Ovary (tissue), 10 donors: ENCODE measurements at places on chromosomes 5 and 9. TPM values are rescaled to one million over a fixed set of nuclear protein-coding genes. Genes with fewer than 3 reads are reported as not detected.

The ADGRD2 gene
- not detected for total RNA-seq

The ABITRAM gene
- 6.8 TPM for total RNA-seq

The JMY gene
- 25.6 TPM for total RNA-seq

The FOXD4L4 gene
- total RNA-seq = 0.20 TPM

The CDKN2A gene
- 7.6 TPM for total RNA-seq

The FAXDC2 gene
- 40.7 TPM for total RNA-seq

The GABRP gene
- total RNA-seq = 0.18 TPM

The PHF24 gene
- total RNA-seq = 1.0 TPM

The ECM2 gene
- 38.4 TPM for total RNA-seq

- DNase-seq = no peak
- H3K4me3 ChIP-seq = no peak overlapping the region
- no peaks in the 10 kb centered on the region for H3K27me3 ChIP-seq
- no peaks in the 10 kb centered on the region for H3K36me3 ChIP-seq
These were observed 178.1 kb upstream of the COX7C start for GRCh38 chr5:86439593-86440110.

- H3K27me3 ChIP-seq = no peaks in the 10 kb centered on the region
- no peak overlapping the region for H3K27ac ChIP-seq
- no peak for DNase-seq
- no peaks in the 10 kb centered on the region for H3K36me3 ChIP-seq
These were observed 46.9 kb downstream of the RASGRF2 start for GRCh38 chr5:81006947-81007636.

DNA sequence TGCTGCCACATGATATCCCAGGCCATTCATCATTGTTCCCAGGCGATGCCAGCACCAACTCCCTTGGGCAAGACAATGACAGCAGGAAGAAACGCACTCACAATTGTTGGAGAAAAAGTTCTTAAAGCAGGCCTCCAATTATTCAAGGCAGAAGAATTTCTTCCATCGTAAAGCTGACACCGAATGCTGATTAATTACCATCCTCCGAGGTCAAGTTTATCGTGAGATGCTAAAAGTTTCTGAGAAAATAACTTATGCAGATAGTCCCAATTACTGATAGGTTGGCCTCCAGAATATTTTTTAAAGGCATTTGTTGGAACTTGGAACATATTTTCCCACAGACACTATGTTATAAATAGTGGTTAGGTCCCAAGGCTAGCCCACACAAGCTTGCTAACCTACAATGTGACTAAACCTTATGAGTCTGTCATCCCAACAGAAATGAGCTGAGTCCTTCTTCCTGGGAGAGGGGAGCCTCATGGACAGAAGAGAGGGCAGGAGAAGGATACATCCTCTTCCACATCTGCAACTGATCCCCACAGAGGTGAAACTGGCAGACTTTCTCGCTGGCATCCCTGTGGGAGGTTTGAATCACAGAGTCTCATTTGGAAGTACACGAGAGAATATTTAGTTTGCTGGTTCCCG is 202.4 kb upstream of the TBC1D2 start:
- H3K4me3 ChIP-seq = no peak overlapping the region
- no peaks in the 10 kb centered on the region for H3K27me3 ChIP-seq
- H3K27ac ChIP-seq = no peak overlapping the region
- H3K4me1 ChIP-seq = no peaks in the 10 kb centered on the region

- no peaks in the 10 kb centered on the region for H3K4me1 ChIP-seq
- no peak overlapping the region for H3K4me3 ChIP-seq
- H3K27me3 ChIP-seq = no peaks in the 10 kb centered on the region
- no peak overlapping the region for H3K27ac ChIP-seq
- H3K36me3 ChIP-seq = no peaks in the 10 kb centered on the region
These were observed 47.7 kb upstream of the TMC1 start for GRCh38 chr9:72473474-72474261.

DNA sequence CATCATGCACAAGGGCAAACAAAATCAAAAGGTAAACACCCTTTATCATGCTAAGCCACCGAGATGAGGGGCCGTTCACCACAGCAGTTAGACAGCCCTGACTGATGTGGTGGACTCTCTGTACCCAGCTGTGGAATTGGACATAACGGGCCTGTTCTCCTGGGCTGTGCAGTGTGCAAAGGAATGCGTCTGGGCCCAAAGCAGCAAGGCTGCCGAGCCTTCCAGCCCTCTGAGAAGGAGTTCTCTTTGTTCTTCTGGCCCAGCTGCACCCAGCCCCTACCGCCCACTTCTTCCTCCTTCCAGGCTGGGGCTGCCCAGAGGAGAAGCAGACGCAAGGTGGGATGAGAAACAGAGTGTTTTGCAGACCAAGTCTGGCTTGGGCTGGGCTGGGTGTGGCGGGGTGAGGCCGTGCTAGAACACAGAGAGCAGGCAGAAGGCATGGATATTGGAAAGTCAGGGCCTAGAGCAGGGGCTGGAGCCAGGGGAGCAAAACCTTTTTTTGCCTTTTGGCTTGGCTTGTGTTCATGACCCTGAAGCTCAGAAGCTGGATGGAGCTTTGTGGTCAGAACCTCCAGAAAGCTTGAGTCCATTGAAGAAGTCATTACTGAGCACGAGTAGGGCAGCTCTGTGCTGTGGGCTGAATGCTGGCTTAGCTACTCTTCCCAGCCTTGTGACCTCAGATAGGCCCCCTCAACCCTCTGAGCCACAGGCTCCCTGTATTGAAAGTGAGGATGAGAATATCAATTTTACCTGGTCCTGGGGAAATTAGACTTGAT is 49.8 kb upstream of the SH3PXD2B start:
- DNase-seq = peak; percentile 67
- no peak overlapping the region for H3K4me3 ChIP-seq
- peaks cover 13% of the 10 kb centered on the region for H3K4me1 ChIP-seq
- H3K36me3 ChIP-seq = no peaks in the 10 kb centered on the region

GRCh38 chr9:108049026-108049607 is 559.5 kb upstream of the KLF4 start:
- H3K4me1 ChIP-seq = peaks cover 4% of the 10 kb centered on the region
- no peaks in the 10 kb centered on the region for H3K27me3 ChIP-seq
- DNase-seq = no peak
- H3K27ac ChIP-seq = no peak overlapping the region
- H3K4me3 ChIP-seq = no peak overlapping the region

GRCh38 chr9:31807574-31808256 is 576.7 kb upstream of the ACO1 start:
- no peak for DNase-seq
- H3K36me3 ChIP-seq = no peaks in the 10 kb centered on the region
- no peak overlapping the region for H3K4me3 ChIP-seq

DNA sequence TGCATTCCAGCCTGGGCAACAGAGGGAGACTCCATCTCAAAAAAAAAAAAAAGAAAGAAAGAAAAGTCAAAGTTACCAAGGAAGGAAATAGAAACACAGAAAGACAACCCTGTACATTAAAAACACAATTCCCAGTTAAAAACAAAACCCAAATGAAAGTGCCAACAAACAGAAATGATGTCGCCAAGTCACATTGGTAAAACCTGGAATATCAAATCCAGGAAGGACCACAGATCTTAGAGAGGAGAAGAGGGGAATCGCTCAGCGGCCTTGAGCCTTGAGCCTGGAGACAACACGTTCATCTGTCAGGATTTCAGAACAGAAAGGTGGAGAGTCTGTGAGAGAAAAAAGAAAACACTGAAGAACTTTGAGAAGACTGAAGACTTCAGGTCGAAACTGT is 1.2 kb upstream of the ZDHHC11 start:
- H3K27ac ChIP-seq = no peak overlapping the region
- no peak for DNase-seq
- H3K36me3 ChIP-seq = no peaks in the 10 kb centered on the region
- no peaks in the 10 kb centered on the region for H3K4me1 ChIP-seq
- H3K27me3 ChIP-seq = no peaks in the 10 kb centered on the region
- H3K4me3 ChIP-seq = no peak overlapping the region

- no peaks in the 10 kb centered on the region for H3K36me3 ChIP-seq
- no peak overlapping the region for H3K4me3 ChIP-seq
- no peak overlapping the region for H3K27ac ChIP-seq
- peaks cover 16% of the 10 kb centered on the region for H3K4me1 ChIP-seq
These were observed 102.7 kb downstream of the ARHGEF28 start for GRCh38 chr5:73728493-73729273.

DNA sequence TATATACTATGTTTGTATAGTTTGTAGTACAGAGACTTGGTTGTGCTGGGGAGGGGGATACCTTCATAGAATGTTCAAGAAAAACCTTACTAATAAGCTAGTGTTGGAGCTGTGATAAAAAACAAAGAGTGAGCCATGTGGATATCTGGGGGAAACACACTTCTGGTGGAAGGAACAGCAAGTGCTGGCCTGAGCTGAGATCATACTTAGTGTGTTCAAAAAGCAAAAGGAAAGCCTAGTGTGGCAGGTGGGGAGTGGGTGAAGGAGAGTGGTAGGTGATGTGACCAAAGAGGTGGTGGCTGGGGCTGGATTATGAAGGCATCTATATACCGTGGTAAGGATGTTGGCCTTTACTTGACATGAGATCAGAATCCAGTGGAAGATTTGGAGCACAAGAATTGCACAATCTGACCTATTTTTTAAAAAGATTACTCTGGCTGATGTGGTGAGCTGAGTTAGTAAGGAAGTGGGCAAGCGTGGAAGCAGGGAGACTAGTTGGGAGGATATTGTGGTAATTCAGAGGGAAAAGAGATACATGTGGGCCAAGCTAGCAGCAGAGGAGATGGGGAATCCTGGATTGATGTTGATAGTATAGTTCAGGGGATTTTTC is 26.6 kb downstream of the PALM2AKAP2 start:
- no peak overlapping the region for H3K4me3 ChIP-seq
- no peaks in the 10 kb centered on the region for H3K36me3 ChIP-seq
- DNase-seq = no peak
- no peak overlapping the region for H3K27ac ChIP-seq
- H3K27me3 ChIP-seq = no peaks in the 10 kb centered on the region
- peaks cover 2% of the 10 kb centered on the region for H3K4me1 ChIP-seq

GRCh38 chr9:76502746-76503145 is 43.8 kb downstream of the GCNT1 start:
- H3K4me1 ChIP-seq = no peaks in the 10 kb centered on the region
- DNase-seq = no peak
- no peaks in the 10 kb centered on the region for H3K36me3 ChIP-seq
- H3K27me3 ChIP-seq = no peaks in the 10 kb centered on the region

DNA sequence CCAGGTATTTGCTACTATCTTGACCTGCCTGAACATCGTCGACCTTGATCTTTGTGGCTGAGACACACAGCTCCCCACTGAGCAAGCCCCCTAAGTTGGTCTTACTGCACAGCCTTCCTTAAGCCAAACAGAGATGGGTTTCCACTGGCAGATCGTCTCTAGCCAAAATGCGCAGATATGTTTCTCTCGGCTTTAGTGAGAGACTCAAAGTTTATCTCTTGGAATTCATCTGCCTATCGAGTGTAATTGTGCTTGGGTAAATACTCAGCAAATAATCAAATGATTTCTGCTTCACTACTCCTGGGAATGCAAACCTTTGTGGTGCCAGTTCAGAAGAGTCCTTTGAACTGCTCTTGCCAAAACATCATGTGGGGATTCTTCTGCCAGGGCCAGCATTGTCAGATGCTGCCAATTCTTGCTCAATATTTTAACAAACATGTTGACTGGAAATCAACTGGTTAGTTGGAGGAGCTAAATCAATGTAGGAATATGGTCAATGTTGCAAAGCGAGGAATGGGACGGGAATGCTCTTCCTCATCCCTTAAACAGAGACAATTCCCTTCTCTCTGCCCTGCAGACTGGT is 141.2 kb upstream of the SLC28A3 start:
- H3K4me1 ChIP-seq = peaks cover 8% of the 10 kb centered on the region
- no peaks in the 10 kb centered on the region for H3K27me3 ChIP-seq
- H3K27ac ChIP-seq = no peak overlapping the region
- no peaks in the 10 kb centered on the region for H3K36me3 ChIP-seq

GRCh38 chr9:100466829-100467221 is 6.1 kb upstream of the TMEFF1 start:
- DNase-seq = no peak
- no peaks in the 10 kb centered on the region for H3K27me3 ChIP-seq
- no peak overlapping the region for H3K27ac ChIP-seq
- H3K36me3 ChIP-seq = no peaks in the 10 kb centered on the region
- H3K4me3 ChIP-seq = no peak overlapping the region
- H3K4me1 ChIP-seq = no peaks in the 10 kb centered on the region

- no peak overlapping the region for H3K4me3 ChIP-seq
- no peak overlapping the region for H3K27ac ChIP-seq
- no peak for DNase-seq
These were observed 4.2 kb upstream of the SNAPC4 start for GRCh38 chr9:136403915-136404800.

- DNase-seq = no peak
- H3K27ac ChIP-seq = no peak overlapping the region
- H3K36me3 ChIP-seq = no peaks in the 10 kb centered on the region
- no peaks in the 10 kb centered on the region for H3K27me3 ChIP-seq
- no peak overlapping the region for H3K4me3 ChIP-seq
These were observed 218.6 kb downstream of the ESM1 start for GRCh38 chr5:54766748-54767147.

DNA sequence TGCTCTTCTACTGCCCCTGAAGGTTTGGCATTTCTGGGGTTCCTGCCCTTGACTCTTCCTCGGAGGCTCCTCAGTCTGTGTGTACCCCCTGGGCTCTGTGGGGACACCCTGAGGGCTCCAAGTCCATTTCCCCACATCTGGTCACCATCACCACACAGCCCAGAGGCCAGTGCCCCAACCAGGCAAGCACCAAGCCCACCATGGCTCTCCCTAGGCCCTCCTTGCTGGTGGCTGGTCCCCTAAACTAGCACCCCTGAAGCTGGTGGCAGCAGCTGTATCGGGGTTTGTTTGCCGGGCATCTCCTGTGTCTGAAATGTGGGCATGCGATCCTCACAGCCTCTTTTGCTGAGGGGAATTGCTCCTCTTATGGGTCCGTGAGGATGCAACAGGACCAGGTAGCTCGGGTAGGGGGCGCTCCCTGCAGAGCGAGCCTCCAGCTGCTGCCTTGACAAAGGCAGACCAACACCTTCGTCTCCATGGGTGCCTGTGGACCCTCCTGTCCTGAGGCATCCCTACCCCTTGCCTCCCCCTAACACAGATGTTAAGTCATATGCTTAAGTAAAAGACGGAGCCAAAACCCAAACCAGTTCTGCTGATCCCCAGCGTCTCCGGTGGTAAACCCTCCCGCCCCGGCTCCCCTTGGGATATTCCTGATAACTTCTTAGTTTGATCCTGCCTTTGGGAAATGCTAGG is 138.9 kb upstream of the IRX4 start:
- H3K36me3 ChIP-seq = no peaks in the 10 kb centered on the region
- H3K4me3 ChIP-seq = no peak overlapping the region
- no peaks in the 10 kb centered on the region for H3K27me3 ChIP-seq
- DNase-seq = no peak

GRCh38 chr5:135557076-135557838 is 21.5 kb upstream of the NEUROG1 start:
- no peaks in the 10 kb centered on the region for H3K4me1 ChIP-seq
- H3K27ac ChIP-seq = no peak overlapping the region
- H3K27me3 ChIP-seq = no peaks in the 10 kb centered on the region
- H3K4me3 ChIP-seq = no peak overlapping the region
- no peaks in the 10 kb centered on the region for H3K36me3 ChIP-seq
- no peak for DNase-seq

DNA sequence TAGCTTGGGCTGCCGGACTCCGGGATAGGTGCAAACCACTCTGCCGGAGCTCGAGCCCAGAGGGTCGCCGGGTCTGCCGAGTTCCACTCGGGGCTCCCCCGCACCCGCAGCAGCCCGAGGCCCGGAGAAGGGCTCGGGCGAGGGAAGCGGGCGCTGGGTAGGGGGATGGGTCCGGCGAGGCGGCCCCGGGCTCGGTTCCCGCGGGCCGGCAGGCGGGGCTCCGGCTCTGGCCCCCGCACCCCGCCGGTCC is 507 bp downstream of the RICTOR start:
- no peaks in the 10 kb centered on the region for H3K4me1 ChIP-seq
- no peaks in the 10 kb centered on the region for H3K27me3 ChIP-seq
- no peaks in the 10 kb centered on the region for H3K36me3 ChIP-seq
- DNase-seq = no peak
- peak overlapping the region; percentile 98 for H3K27ac ChIP-seq
- peak overlapping the region; percentile 94 for H3K4me3 ChIP-seq
